ENCODE measurements at places on chromosomes 3 and 15. TPM values are rescaled to one million over a fixed set of nuclear protein-coding genes. Genes with fewer than 3 reads are reported as not detected.

DNA sequence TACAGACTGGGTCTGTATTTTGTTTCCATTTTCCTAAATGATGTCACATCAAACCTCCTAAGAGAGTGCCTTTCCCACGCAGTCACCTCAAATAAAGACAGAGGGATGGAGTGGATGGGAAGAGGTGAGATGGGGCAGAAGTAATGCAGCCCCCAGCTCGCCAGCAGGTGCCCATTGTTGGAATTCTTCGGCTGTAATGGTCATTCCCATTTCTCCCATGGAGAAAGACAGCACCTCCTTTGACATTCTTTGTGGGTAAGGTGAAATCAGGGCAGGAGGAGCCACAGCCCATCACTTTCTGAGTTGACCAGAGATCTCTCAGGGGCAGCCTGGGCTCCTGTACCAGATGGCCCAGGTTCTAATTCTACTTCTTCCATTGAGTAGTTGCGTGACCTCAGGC lies 84.4 kb upstream of the NR2F2 start:
- no peak for DNase-seq
- no peaks in the 10 kb centered on the region for H3K4me1 ChIP-seq
- no peak overlapping the region for H3K27ac ChIP-seq
- peaks cover 38% of the 10 kb centered on the region for H3K36me3 ChIP-seq

The SPTBN5 gene
- 3.0 TPM for total RNA-seq

The TGM5 gene
- not detected for total RNA-seq

The DNAJB11 gene
- 73.0 TPM for total RNA-seq

DNA sequence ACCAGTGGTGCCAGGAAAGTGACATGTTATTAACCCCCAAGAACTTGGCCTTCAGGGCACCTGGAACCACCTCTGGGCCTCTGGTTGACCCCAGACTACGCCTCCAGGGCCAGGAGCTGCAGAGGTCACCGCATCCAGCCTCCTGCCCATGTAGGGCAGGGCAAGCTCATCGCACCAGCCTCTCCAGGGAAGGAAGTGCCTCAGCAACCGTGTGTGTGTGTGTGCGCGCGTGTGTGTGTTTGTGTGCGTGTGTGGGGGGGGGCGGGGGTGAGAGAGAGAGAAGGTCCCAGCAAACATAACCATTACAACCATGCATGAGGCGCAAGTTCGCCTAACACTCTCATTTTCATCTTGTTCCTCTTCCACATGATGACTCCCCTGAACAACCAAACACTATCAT lies 31.8 kb downstream of the RAB6B start:
- no peak for DNase-seq
- H3K4me3 ChIP-seq: no peak overlapping the region
- H3K36me3 ChIP-seq: no peaks in the 10 kb centered on the region

The VPS13C gene
- 60.2 TPM for total RNA-seq

- no peak overlapping the region for H3K4me3 ChIP-seq
- H3K36me3 ChIP-seq: peaks cover 67% of the 10 kb centered on the region
- H3K27me3 ChIP-seq: no peaks in the 10 kb centered on the region
- DNase-seq: no peak
- no peaks in the 10 kb centered on the region for H3K4me1 ChIP-seq
These were observed 52.9 kb downstream of the PGBD4 start for GRCh38 chr15:34154725-34155204.

GRCh38 chr3:112781599-112781998 lies 65.1 kb downstream of the CD200R1L start:
- H3K4me1 ChIP-seq: peaks cover 38% of the 10 kb centered on the region
- H3K4me3 ChIP-seq: no peak overlapping the region
- H3K27ac ChIP-seq: no peak overlapping the region
- H3K36me3 ChIP-seq: no peaks in the 10 kb centered on the region
- no peak for DNase-seq

All from osteocyte (in vitro differentiated cells).